Activated effector memory CD4-positive, alpha-beta T cell treated with Interleukin-2 at 50 U/mL for 16 hours (primary cell): ENCODE measurements at places on chromosomes 7 and 10.

GRCh38 chr7:105306298-105306748 is 82.4 kb downstream of the SRPK2 start:
- DNase-seq: no peak

DNA sequence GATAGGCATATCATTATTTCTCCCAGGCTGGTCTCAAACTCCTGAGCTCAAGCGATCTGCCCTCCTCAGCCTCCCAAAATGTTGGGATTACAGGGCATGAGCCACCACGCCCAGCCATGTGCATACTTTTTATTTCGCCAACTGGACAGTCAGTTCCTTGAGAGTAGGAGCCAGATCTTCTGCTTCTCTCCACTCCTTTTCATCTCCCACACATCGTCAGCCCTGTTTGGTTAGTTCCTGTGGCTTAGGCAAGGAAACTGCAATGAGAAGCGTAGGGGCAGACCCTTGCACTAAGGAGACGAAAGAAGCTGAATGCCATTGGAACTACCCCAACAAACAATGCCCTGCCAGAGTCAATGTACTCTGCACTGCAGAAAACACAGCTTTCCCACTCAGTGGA is 178.2 kb downstream of the TRIL start:
- no peak for DNase-seq

DNA sequence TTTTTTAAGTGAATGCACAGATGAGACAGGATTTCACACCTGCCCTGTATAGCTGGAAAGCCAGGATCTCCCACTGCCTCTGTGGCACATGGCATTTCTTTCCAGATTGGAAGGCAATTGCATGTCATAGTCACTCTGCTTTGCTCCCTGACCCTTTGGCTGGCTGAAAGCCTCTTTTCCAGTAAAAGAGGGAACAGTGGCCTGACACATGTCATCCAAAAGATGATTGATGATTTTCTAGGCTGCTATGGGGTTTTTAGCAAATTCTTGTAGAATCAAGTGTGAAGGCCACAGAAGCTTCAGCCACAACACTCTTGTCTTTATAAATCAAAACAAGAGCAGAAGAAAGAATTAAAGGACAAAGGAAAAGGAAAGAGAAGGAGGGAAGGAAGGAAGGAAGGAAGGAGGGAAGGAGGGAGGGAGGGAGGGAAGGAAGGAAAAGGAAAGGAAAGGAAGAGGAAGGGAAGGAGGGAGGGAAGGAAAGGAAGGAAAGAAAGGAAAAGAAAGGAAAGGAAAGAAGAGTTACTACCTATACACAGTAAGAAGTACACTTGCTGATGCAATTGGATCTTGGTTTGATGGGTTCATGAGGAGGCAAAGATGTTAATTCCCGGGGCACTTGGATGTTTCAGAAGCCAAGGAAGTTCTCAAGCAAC is 158.9 kb upstream of the FRMD4A start:
- DNase-seq: no peak

- no peak for DNase-seq
Measured at GRCh38 chr10:114962441-114962840, 24.4 kb downstream of the TRUB1 start.

DNA sequence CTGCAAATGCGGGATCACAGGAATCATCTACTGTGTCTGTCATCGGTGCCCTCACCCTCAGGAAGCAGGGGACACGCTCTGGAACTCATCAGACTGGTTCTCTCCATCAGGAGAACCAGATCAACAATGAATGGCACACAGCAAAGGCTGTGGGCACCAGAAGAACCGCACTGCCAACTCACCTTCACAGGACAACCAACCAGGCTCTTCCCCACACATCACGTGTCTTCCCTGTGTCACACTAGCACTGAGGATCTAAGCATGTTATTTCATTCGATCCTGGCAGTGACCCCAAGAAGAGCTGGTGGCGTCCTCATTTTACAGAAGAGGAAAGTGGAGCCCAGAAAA is 106.1 kb downstream of the TNS3 start:
- DNase-seq: no peak

DNA sequence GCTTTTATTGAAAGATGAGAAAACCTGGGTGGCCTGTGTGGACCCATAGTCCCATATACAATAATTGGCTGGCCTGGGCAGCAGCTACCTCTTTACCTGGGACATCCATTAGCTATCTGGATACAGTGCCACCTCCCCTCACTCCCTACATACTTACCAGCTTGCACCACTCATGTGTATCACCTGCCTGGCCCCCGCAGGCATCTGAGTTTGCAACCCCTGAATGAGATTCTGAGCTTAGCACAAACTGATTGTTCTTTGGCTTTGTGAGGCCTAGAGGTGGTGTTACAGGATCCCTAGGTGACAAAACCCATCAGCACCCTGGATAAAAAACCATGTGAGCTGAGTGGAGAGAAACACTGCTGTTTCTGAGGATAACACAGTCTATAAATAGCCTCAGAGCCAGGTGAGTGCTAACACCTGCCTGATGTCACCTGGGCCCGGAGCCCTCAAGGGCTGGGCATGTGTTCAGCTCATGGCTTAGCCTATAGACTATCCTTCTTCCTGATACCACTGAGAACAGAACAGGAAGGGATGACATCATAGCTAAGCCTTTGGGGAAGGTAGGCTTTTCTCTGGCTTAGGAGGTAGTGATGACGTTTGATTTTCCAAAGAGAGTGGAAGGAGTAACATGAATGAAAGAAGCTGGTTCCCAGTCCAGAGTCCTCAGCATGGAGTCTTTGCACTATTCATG is 2.6 kb upstream of the PPIF start:
- DNase-seq: no peak

GRCh38 chr10:11140963-11141362 is 123.3 kb downstream of the CELF2 start:
- DNase-seq: no peak

DNA sequence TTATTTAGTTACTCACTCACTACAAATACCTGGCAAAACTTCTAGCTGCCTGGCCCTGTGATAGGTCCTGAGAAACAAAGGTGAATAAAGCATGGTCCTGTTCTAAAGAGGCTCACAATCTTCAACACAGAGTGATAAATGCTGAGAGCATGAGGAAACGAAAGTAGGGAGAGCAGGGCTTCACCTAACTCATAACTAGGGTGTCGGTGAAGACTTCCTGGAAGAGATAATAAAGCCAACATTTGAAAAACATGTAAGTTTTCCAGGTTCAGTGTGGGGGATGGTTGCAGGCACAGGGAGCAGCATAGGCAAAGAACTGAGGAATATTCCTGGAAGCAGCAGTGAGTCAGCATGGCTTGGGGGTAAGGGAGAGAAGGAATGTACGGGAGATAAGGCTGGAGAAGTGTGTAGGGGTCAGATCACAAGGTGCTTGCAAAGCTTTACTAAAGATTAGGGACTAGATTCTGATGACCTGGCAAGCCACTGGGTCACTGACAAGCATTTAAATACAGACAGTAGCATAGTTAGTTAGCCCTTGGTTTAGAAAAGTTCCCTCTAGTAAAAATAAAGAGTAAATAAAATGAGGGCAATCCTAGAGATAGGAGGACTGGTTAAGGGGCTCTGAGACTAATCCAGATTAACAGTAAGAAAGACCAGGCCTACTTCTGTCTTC is 5.1 kb downstream of the KEL start:
- DNase-seq: no peak

GRCh38 chr7:33730958-33731357 is 174.4 kb upstream of the BMPER start:
- no peak for DNase-seq

GRCh38 chr7:158868764-158869410 is 12.5 kb downstream of the DYNC2I1 start:
- no peak for DNase-seq

DNA sequence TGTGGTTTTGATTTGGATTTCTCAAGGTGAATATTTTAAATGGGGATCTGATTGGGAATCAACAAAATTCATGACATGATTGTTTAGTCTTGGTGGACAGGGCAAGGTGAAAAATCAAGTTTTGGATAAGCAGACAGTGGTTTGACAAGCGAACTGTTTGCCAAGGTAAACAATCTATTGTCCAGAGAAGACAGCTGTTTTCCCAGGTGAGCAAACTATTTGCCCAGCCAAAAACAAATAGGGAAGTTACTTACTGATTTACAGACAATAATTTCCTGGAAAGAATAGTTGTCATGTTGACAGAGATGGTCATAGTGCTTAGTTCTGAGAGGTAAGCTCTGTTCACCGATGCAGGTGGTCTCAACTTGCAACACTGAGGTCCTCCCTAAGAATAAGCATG is 94.0 kb upstream of the STEAP1B start:
- no peak for DNase-seq

- no peak for DNase-seq
Measured at GRCh38 chr7:50303335-50304128, 984 bp upstream of the IKZF1 start.

GRCh38 chr7:85644272-85644671 is 457.4 kb upstream of the SEMA3D start:
- DNase-seq: no peak

- DNase-seq: no peak
Measured at GRCh38 chr10:115093776-115094408, 727 bp downstream of the ATRNL1 start.

- no peak for DNase-seq
Measured at GRCh38 chr10:59433720-59434428, 71.5 kb upstream of the FAM13C start.

- no peak for DNase-seq
Measured at GRCh38 chr10:85741626-85742300, 624.8 kb downstream of the GRID1 start.

- DNase-seq: no peak
Measured at GRCh38 chr7:65239707-65240352, 133.8 kb upstream of the ZNF92 start.

DNA sequence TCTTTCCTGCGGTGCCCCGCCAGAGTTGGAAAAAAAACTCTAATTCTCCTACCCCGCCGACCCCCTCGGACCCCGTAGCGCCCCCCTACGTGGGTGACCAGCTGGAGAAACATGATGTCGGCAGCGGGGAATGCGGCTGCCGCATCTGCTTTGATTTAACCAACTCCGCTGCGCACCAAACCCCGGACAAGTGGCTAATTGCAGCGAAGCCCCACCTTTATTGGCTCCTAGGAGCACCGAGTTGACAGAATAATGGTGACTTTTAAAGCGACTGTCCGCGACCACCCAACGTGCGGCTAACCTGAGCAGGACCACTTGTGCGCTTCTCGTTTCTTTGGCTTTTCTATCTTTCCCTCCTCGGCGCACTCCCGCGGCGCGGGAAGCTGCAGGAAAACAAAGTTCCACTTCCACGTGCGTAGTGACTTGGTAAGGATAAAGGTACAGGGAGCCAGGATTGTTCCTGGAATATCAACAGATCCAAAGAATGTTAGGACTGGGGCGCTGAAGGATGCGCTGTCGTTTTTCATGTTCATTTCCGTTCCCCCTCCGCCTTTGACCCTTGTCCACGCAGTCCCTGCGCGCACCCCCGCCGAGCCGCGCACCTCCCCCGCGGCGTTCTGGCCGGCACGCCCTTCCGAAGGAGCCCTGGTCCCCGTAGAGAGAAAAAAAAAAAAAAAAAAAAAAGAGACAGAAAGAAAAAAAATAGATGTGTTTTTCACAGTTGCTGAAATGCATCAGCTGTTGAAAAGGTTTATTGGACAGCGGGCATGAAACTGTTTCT is 1.4 kb downstream of the WNT16 start:
- no peak for DNase-seq

DNA sequence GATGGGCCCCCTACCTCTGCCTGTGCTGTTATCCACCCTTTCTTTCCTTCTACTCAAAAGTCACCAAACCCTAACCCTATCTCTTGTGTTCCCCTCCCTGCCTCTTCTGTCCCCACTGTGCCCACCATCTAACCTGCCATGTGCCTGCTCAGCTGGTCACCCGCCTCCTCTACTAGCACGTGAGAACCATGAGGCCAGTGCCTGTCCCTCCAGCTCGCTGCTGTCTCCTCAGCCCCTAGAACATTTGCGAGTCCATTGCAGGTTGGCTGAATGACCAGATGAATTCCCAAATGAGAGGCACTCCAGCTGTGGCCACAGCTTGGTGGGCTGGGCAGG is 129.0 kb downstream of the ARHGAP22 start:
- DNase-seq: no peak

DNA sequence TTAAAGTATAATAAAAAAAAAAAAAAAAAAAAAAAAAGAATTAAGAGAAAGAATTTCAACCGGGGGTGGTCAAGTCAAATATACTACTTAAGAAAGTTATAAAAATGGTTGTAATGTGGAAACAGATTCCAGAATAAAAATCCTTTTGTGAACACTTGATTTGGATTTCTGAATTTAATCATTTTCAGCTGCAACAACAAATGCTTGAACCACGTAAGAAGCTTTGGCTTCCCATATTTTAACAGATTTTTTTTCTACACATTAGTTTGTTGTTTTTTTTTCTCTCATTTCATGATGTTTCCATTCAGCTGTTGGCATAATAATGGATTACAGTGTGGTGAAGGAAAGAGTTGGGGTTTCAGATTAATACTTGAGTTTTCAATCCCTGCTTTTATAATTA is 137.3 kb upstream of the AGR3 start:
- DNase-seq: no peak

DNA sequence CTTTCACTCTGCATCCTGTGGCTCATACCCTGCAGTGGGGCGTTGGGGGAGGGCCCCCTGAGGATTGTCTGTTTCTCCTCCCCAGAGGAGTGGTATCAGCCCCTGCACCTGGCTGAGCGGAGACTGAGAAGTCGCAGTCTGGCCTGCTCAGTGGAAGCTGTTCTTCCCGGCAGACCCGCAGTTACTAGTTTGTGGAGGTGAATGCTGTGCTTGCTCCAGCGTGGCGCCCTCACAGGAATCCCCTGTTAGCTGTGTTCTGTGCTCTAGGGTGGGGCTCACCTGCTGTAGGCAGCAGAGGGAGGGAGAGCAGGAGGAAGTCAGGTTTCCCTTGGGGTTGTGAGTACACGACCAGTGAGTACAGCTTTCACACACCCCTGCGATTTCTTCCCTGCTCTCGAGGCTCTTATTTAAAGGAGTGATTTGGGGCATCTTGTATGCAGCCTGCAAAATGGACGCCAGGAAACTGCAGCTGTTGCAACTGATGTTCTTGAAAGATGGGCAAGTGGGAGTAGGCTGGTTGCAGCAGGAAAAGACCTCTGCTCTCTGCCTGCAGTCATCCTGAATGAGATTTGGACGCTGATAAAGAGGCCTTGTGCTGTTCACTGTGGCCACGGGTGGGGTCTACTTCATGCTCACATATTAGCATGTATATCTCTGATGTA is 66.4 kb downstream of the HK1 start:
- no peak for DNase-seq

GRCh38 chr7:2093215-2093842 is 139.4 kb downstream of the MAD1L1 start:
- no peak for DNase-seq

GRCh38 chr10:33126742-33127141 is 168.7 kb upstream of the ITGB1 start:
- no peak for DNase-seq

GRCh38 chr7:91265693-91266066 is 1.4 kb downstream of the FZD1 start:
- DNase-seq: no peak

- no peak for DNase-seq
Measured at GRCh38 chr7:79787096-79787495, 333.6 kb upstream of the MAGI2 start.

GRCh38 chr7:77315182-77315591 is 101.0 kb downstream of the GSAP start:
- no peak for DNase-seq
